ENCODE measurements at places on chromosomes 2 and 18.
A peak's percentile ranks its signal among the peaks of the same experiment; 100 is the strongest.

DNA sequence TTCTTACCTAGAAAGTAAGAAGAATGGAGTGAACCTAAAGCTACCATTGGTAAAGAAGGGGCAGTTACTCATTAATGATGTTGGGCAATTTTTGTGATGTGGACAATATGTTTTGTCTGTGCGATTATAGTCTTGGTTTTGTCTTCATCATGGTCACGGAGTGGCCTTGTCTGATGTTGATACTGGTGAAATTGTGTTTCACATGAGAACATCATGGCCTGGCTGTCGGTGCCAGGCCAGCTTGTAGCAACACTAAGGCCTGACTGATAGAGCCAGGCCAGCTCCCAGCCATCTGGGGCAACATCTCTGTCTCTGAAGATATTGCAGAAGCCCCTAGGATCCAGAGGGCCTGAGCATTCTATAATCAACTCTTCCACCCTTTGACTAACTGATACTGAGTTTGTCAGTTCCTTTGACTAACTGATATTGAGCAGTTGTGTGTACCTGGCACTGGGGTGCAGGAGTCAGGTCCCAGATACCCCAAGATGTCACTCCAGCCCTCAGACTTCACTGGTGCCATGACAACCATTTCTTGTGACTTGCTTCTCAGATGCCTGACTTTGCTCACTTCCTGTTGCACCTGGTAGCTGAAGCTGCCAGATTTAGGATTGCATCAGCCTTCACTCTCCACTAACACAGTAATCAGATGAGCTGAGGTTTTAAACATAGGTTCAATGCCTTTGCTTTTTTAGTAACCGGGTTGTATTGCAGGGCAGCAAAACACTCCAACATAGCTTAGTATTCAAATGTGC, 62.5 kb downstream of the RPIA start:
- DNase-seq, result no peak

- peak; percentile 46 for DNase-seq
Observed at GRCh38 chr2:43158259-43158880, 68.0 kb downstream of the ZFP36L2 start.

DNA sequence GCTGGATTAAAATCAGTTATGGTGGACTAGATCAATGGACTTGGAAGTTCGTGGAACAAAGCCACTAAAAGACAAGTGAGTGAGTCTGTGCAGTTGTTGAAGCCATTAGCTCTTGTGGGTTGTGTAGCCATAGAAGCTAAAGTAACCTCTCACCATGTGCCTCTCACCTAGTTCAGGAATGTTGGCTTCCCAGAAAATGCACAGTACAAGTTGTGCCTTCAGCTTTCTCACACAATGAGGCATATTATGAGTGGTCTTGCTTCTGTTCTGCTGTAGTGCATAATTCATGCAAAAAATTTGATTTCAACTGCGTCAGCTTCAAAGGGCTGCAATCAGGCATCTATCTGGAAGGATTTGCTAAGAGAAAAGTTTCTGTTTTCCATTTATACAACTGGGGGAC, 26.2 kb downstream of the CERS6 start:
- DNase-seq, result no peak

- DNase-seq, result no peak
Observed at GRCh38 chr2:81981585-81981984, 1677.0 kb upstream of the LRRTM1 start.

GRCh38 chr18:3529601-3530000, 79.6 kb downstream of the TGIF1 start:
- no peak for DNase-seq

GRCh38 chr2:25341011-25341727, 556 bp downstream of the DNMT3A start:
- DNase-seq, result peak; percentile 48

DNA sequence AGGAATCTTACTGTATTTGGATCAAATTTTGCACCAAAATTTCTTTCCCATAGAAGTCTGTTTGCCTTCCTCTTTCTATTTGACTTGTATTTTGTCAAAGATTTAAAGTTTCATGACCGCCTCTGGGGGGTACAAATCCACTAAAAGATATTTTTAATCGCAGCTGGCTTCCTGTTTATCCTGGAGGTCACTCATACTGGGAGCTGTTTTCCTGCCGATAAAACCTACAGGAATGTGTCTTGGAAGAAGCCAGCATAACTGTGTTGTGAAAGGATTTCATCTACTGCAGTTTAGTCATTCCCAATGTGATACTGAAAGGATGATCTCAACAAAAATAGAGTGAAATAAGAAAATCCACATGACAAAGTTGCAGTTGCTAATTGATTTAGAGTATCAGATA, 184.0 kb downstream of the RIT2 start:
- no peak for DNase-seq

Data from stimulated activated CD4-positive, alpha-beta T cell treated with anti-CD3 and anti-CD28 coated beads, Interleukin-4, amount 100 ng/mL, for 1 hour (primary cell).